ENCODE measurements at places on chromosomes 1 and 21.

GRCh38 chr1:160827418-160827817 lies 31.4 kb downstream of the LY9 start:
- no peak for DNase-seq

DNA sequence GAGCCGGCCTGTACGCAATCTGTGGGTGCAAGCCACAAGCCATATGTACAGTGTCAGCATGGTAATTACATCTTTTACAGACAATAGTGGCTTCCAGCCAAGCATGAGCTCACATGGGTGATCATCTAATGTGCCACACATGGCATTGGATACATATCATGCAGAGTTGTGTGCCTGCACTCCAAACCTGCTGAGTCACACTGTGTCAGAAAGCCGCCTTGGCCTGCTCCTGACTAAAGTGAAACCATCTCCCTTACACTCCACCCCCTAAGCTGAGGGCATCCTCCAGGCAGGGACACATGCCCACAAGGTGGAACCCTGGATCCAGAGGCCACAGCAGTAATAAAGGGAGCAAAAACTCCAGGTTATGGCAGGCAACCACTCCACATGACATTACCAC lies 72.5 kb downstream of the KCNT2 start:
- no peak for DNase-seq

GRCh38 chr1:12640237-12640957 lies 3.5 kb upstream of the AADACL4 start:
- no peak for DNase-seq

GRCh38 chr1:116682641-116683221 lies 15.2 kb upstream of the IGSF3 start:
- no peak for DNase-seq

- DNase-seq = no peak
Observed at GRCh38 chr1:47533793-47534328, 96.0 kb downstream of the FOXD2 start.

DNA sequence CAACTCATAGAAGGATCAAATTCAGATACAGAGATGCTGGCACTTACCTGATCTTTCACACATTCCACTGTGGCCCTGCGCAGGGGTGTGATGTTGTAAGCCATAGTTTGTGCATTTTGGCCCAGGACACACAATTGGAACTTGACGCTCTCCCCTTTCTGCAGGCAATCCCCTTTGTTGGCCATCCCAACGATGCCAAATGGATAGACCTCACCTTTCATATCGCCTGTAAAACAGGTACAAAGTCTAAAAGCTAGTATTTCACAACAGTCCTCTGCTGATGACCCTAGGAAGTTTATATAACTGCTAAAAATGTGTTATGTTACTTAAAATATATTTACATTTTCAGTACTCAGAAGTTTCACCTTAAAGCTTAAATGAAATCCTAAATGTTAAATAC lies 3.9 kb upstream of the NRAS start:
- DNase-seq = no peak

GRCh38 chr1:14476170-14476955 lies 122.1 kb upstream of the KAZN start:
- DNase-seq = no peak

- no peak for DNase-seq
Observed at GRCh38 chr1:183185941-183186490, at the start of gene LAMC2. LAMC2 (plus strand) TSS chr1:183186264; CDS start chr1:183186353, 89 bp downstream.

GRCh38 chr1:234603221-234604204 lies 6.5 kb downstream of the IRF2BP2 start:
- DNase-seq = no peak

DNA sequence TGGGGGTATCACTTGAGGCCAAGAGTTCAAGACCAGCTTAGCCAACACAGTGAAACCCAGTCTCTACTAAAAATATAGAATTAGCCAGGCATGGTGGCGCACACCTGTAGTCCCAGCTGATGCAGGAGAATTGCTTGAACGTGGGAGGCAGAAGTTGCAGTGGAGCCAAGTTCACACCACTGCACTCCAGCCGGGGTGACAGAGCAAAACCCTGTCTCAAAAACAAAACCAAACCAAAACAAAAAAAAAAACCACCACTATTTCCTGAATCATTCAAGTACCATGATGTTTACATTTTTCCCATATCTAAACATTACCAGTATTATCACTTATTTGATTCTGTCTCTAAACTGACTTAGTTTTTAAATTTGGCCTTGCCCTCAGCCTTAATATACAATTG lies 29.5 kb downstream of the TUT4 start:
- DNase-seq = no peak

- no peak for DNase-seq
Observed at GRCh38 chr1:156577550-156577949, 2.0 kb upstream of the TTC24 start.

DNA sequence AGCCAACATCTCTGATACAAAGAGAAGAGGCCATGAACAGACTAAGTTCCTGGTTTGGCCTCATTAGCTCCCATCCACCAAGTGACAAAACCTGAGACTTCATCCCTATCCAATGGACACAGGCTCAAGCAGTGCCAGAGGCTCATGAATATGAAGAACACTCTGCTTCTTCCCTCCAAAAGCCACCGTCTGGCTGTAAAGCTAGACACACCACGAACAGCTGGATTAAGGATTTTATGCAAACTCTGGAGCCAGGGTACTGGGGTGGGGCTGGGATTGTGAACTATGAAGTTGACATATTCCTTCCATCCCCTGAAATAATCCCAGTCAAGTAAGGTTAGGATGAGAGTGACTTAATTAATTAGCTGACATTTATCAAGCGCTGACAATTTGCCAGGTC lies 139.4 kb downstream of the CSMD2 start:
- no peak for DNase-seq

DNA sequence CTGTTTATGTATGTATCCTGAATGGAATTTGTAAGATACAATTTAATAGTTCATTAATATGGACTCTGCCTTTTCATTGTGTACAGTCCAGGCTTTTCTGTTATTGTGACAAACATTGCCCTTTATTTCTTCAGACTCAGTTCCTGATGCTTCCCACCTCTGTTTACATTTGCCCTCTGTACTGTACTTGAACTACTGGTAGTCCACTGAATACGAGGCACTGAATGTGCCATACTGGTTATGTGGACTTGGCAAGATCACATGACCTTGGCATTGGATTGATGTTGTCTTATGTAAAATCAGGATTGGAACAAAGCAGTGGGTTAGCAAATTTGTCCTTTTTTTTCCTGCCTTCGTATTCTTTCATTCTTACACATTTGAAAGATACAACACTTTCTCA lies 27.8 kb downstream of the RALGPS2 start:
- no peak for DNase-seq

DNA sequence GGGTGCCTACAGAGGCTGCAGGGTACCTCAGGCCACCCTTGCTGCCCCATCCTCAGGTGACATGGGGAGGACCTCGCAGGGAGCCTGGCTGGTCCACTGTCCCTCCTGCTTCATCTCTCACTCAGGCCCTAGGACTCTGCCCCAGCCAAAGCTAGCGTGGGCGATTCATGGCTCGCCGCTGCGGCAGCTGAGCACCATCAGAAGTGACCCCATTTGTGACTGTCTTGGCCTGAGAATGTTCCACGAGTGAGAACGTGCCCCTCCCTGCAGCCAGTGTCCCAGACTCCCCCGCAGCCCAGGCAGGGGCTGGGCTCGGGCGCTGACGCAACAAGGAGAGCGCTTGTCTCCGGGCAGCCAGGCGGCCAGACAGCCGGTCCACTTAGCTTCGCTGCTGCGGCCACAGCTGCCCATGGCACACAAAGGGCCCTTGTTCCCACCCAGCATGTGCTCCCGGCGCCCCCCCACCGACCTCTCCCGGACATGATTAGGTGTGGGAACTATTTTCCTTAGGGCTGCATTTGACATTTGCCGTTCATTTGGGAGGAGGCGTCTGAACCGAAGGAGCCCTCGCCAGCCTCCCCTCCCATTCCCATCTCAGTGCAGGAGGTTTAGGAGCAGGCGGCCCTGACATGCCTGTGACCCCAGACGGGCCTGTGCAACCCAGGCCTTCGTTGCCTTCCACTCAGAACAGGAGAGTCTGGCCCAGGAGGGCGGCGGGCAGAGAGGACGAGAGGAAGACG lies 19.3 kb upstream of the POFUT2 start:
- DNase-seq = peak; percentile 44

- DNase-seq = no peak
Observed at GRCh38 chr1:162136760-162137159, 67.3 kb downstream of the NOS1AP start.

GRCh38 chr1:166858726-166859419 lies 17.2 kb downstream of the TADA1 start:
- peak; percentile 49 for DNase-seq

- no peak for DNase-seq
Observed at GRCh38 chr1:173137107-173137706, 69.9 kb downstream of the TNFSF4 start.

- no peak for DNase-seq
Observed at GRCh38 chr1:203590603-203591002, 36.0 kb upstream of the ATP2B4 start.
